ENCODE measurements at places on chromosomes 4 and X.

GRCh38 chrX:31136144-31136611, 64.3 kb upstream of the FTHL17 start:
- no peak for DNase-seq

DNA sequence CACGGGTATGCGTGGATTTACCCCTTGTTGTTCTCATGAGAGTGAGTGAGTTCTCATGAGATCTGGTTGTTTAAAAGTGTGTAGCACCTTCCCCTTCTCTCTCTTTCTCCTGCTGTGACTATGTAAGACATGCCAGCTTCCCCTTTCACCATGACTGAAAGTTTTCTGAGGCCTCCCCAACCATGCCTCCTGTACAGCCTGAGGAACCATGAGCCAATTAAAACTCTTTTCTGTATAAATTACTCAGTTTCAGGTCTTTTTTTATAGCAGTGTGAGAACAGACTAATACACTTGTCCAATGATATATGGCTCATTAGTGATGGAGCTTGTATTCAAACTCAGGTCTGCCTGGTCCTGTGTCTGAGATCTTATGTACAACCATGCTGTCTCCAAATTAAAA, 28.5 kb upstream of the RTL3 start:
- no peak for DNase-seq

GRCh38 chr4:48073567-48074103, 57.1 kb downstream of the NIPAL1 start:
- no peak for DNase-seq

DNA sequence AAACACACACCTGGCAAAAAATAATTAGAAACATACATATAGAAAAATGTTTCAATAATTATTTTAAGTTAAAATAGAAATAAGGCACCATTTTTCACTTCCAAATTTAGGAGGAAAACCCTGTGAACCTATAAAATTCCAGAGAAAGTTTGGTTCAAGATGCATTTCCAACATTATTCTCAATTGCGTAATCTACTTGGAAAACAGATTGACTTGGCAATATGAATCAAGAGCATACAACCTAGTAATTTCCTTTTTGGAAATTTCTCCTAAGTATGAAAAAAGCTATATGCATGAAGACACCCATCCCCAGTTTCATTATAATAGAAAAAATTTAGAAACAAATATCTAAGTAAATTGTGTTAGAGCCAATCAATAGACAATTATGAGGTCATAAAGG, 242.9 kb downstream of the IQCM start:
- DNase-seq: no peak

DNA sequence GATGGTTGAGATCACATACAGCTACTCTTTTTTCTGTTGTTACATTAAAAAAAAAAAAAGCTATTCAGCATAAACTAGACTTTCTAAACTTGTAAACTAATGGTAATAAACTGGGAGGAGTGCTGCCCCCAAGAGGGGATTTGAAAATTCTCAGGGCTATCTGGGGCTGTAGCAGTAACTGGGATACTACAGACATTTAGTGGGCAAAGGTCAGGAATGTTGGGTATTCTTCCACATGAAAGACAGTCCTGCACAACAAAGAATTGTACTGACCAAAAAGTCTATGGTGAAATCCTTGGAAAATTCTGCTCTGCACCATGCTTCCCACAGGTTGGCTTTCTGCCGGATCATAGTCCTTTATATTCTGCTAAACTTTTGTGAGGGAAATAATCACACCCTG, 232.6 kb upstream of the BOD1L1 start:
- no peak for DNase-seq

GRCh38 chrX:20434986-20435385, 168.3 kb upstream of the RPS6KA3 start:
- DNase-seq: no peak

DNA sequence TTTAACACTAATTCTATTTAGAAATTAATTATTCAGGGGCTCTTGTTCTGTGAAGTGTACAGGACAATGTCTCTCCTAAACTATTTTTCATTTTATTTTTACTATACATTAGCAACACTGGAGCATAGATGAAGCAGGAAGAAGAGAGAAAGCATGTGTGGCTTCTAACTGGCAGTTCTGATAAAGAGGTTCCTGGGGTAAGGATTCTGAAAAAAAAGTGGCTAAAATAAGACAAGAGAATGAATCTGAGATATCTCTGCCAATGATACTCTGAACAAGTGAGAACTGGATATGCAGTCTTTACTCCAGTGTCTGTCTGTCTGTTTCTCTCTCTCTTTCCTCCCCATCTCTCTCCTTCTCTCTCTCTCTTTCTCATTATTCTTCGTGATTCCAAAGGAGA, 125.9 kb downstream of the MAML3 start:
- no peak for DNase-seq

GRCh38 chr4:18227880-18228279, 206.3 kb upstream of the LCORL start:
- no peak for DNase-seq

GRCh38 chrX:1741816-1742394, 127.0 kb downstream of the ASMT start:
- no peak for DNase-seq

DNA sequence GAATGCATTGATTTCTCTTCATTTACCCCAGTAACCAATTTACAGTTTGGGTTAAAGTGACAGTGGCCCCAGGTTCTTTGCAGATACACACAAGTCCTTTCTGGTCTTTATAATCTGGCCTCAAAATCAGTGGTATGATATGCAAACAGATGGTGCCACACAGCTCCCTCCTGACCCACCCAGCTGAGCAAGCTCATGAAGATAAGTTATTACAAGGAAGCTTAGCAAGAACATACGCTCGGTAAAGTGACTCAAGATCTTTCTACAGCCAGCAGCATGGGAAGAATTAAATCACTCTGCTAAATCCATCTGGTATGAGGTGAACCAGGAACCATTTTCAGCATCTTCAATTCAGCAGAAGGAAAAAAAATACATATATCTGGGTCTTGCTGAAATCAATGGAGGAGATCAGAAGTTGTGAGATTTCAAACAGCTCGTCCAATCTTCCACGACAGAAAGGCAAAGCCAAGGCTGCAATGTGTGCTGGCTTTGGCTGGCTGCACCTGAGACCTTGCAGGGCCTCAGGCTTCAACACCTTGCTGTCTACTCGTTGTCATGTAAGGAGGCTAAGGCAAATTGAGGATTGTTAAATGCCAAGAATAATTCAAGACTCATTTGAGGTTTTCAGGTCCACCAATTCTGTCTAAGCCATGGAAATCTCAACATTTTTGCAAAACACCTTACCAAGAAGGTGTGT, 28.2 kb downstream of the SEL1L3 start:
- no peak for DNase-seq

- no peak for DNase-seq
Observed at GRCh38 chr4:77076889-77077635, 1.3 kb upstream of the CCNI start.

- no peak for DNase-seq
Observed at GRCh38 chr4:175062183-175062592, 144.0 kb downstream of the ADAM29 start.

- no peak for DNase-seq
Observed at GRCh38 chr4:87030755-87031441, 96.1 kb downstream of the AFF1 start.

DNA sequence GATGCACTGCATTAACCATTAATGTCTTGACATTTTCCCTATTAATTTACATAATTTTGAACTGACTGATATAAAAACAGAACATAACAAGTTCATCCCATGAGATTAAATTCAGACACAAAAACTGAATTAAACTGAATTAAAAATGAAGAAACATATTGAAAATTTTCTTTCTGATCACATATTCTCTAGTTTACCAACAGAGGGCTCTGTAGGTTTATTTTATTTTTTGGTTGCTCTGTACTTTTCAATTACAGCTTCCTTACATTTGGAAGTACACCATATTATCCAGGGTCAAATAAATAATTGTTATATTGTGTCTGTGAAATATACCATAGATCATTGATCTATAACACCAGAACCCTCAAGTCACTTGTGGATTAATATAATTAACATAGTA, 27.3 kb upstream of the CT83 start:
- DNase-seq: no peak

GRCh38 chr4:144347121-144347520, 206.6 kb upstream of the GYPA start:
- DNase-seq: no peak

GRCh38 chrX:9249051-9249846, 215.3 kb upstream of the FAM9B start:
- no peak for DNase-seq

DNA sequence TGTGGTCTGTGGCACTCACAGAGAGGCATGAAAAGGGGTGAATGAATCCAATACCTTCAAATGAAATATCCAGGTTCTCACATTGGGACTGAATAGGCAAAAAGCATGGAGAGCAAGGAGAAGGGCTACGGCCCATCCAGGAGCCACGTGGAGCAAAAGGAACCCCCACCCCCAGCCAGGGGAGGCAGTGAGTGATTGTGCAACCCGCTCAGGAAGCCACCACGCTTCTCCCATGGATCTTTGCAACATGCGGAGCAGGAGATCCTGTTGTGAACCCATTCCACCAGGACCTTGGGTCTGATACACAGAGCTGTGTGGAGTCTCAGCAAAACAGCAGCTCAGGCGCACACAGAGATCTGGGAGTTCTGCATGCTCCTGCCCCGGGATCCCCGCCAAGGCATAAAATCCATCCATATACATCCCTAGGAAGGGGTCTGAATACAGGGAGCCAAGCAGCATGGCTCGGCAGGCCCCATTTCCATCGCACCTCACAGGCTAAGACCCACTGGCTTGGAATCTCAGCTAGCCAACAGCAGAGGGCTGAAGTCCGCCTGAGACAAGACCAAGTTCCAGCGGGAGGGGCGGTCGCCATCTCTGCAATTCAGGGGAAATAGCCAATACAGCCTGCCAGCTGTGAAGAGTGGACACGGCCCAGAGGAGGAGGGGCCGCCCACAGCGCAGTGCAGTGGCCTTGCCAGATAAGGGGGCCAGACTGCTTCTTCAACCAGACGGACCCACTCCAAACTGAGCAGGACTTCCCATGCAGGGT, 80.2 kb downstream of the FGF16 start:
- DNase-seq: no peak

DNA sequence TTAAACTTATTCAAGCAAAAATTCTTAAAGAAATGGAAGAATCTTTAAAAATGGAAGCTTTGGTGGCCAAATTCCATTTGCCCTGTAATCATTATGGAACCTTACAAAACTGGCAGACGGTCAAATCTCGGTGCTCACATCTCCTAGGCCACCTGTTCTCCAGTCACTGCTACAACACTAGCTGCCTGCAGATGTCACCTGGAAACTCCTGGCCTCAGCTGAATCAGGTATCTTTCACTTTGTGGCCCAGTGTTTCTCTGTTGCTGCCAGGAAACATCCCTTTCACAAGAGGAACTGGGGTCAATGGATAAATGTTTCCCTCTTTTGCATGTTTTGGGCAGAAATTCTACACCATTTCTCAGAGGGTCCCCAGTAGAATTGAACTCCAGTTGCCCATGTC, 4.2 kb upstream of the CXCL3 start:
- no peak for DNase-seq

- DNase-seq: no peak
Observed at GRCh38 chr4:141815646-141816045, 179.3 kb downstream of the IL15 start.

- peak; percentile 69 for DNase-seq
Observed at GRCh38 chr4:122898370-122899150, 23.8 kb downstream of the NUDT6 start.

DNA sequence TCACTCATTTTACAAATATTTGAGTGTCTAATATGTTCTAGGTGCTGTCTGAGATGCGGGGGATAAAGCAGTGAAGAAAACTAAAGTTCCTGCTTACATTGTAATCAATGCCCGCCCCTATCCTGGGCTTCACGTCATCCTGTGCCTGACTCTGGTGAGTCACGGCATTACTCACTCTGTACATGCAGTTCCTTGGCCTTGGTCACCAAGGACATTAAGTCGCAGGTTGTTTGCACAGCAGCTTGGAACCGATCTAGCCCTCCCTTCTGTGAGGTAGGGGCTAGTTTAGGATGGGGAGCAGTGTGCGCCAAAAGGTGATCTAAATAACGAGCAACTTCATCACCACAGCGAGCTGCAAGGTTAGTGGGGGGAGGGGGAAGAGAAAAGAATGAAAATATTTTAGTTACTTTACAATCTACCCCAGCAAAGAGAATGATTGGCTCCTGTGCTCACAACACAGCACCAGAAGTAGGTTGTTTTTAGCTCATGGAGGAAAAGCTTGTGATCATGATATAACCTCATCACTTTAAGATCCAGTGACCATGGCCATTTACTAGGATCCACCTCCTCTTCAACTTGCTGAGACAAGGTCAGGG, 48.0 kb upstream of the HDAC8 start:
- peak; percentile 37 for DNase-seq

DNA sequence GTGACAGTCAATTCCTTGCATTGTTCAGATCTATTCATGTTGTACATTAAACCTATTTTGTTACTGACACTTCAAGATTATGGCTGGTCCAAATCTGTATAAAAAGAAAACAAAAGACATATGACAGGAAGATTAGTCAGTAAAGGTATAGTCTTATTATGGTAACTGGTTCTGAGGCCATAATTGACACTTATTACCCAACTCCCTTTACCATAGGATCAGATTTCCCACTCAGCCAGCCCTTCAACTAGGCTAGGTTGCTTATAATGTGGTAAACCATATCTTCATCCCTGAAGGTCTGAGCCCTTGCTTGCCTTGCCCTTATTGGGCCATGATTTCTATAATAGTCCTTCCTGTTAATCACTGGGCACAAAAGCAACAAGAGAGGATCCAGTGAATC, 289.6 kb downstream of the CXXC4 start:
- no peak for DNase-seq

- no peak for DNase-seq
Observed at GRCh38 chr4:186159613-186160012, 31.8 kb upstream of the CYP4V2 start.

DNA sequence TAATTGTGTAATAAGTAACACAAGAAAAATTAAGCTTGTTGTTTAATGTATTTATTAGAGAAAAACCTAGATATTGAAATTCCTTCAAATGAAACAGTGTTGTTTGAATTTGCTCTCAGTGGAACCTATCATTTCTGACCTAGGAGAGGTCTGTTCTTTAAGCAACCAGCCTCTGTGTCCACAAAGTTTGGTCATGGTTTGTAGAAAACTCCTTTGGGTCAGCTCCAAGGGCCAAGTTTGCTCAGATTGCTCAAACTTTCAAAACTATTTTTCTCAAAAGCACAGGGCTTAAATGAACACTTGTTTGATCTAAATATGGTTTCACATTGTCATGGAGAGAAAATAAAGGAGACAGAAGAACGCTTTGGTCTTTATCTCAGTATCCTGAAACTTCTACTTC, 29.6 kb upstream of the RPL34 start:
- no peak for DNase-seq

GRCh38 chrX:34491126-34491525, 166.0 kb downstream of the TMEM47 start:
- no peak for DNase-seq

DNA sequence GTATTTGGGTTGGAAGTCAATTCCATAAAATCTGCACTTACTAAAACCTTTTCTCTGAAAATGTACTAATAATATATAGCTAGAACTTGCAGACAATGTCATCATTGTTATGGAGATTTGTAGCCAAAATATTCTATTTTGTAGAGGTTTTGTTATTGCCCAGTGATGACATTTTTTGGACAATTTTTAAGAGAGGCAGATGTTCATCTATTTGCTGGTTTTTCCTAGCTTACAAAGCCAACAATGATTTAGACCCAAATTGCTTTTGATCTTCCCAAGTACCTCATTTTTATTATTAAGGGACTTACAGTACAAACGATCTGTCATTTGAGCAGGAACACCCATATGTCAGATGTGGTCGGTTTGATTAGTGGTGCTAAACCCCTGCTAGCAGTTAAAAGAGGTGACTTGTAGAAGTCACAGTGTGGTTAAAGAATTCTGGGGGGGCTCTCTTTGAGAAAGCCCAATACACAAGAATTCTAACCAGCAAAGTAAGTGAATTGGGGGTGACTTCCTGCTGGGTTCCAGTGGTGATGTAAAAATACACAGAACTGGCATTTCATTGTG, 136.2 kb downstream of the KIT start:
- no peak for DNase-seq
